ENCODE measurements at places on chromosomes 13 and 19. TPM values are rescaled to one million over a fixed set of nuclear protein-coding genes. Genes with fewer than 3 reads are reported as not detected.

GRCh38 chr19:15534957-15535864 lies 26.9 kb downstream of the CYP4F22 start:
- ATAC-seq, result no peak

GRK1 gene
- total RNA-seq, result 0.57 TPM

GRCh38 chr19:39046037-39046821 lies 13.9 kb upstream of the FBXO27 start:
- no peak for ATAC-seq

MIR17HG gene
- total RNA-seq, result 4.4 TPM

WDR88 gene
- 0.63 TPM for total RNA-seq
